ENCODE measurements at places on chromosomes 1 and 21.

DNA sequence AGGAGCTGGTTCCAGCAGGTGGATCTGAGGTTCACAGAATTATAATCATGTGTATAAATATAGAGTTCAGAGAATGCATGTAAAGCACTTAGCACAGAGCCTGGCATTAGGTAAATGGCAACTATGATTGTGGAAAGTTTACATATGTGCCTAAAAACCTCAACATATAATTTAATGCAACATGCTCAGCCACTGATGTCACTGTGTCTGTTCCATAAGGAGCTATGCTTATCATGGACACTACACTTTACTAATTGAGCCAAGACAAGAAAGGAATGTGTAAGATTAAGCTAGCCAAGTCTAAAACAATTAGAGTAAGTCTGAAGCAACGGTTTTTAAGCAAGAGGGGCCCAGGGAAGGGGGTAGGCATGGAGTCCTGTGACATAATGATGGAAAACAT is 61.5 kb downstream of the GNG12 start:
- DNase-seq = no peak

DNA sequence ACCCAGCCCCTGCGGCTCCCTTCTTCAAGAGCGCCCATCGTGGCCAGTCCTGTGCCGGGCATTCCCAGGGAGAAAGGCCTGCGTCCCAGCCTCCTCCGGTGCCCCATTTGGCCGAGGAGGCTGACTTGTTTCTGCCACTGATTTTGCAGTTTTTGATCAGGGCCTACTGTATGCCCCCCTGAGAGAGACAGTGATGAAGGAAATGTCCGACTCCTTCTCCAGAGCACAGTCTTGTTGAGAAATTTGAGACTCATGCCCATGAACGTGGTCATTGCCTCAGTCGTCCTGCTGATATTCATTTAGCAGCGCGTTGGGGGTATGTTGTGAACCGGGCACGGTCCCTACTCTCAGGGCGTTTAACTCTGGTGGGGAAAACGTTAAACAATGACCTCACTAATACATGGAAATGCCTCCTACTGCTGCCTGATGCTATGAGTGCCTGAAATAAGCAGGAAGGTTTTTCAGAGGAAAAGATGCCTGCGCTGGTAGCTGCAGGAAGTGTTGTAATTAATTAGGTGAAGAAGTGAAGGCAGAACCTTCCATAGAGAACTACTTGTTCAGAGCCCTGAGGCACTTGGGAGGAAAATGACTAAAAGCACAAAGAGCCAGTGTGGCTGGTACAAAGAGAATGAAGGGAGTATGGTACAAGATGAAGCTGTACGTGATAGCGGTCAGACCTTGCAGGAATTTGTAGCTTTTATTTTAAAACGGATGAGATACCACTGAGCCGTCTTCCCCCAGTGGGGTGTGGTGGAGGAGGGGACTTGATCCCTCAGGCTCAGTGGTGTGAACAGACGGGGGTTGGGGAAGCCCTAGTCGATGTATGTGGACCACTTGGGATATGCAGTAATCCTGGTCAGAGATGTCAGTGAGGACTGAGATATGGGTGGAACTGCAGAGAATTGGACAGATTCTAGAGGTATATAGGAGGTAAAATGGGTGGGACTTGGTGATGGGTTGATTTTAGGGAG is 730 bp downstream of the ZCCHC17 start:
- DNase-seq = no peak

DNA sequence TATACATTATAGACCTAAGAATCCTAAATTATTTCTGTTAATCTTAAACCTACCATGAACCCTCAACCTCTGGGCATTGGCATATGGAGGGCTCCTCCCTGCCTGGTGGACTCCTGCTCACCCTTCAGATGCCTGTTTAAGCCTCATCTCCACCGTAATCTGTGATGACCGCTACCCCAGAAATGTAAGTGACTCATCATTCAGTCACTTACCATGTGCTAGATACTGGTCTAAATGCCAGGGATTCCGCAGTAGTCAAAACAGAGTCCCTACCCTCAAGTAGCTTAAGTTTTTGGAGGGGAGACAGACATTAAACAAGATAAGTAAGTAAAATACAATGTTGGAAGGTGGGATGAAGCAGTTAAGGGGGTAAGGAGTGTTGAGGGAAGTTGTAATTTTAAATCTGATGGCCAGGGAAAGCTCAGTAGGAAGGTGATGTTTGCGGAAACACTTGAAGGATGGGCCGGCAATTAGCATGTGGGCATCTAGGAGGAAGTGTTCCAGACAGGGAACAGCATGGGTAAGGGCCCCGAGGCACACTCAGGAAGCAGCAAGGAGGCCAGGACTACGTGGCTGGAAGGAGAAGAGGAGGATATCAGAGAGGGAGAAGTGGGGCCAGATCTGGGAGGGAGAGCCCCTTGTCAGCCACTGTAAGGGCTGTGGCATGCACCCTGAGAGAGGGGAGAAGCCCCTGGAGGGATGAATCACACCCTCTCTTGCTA is 141.7 kb upstream of the HOOK1 start:
- no peak for DNase-seq

DNA sequence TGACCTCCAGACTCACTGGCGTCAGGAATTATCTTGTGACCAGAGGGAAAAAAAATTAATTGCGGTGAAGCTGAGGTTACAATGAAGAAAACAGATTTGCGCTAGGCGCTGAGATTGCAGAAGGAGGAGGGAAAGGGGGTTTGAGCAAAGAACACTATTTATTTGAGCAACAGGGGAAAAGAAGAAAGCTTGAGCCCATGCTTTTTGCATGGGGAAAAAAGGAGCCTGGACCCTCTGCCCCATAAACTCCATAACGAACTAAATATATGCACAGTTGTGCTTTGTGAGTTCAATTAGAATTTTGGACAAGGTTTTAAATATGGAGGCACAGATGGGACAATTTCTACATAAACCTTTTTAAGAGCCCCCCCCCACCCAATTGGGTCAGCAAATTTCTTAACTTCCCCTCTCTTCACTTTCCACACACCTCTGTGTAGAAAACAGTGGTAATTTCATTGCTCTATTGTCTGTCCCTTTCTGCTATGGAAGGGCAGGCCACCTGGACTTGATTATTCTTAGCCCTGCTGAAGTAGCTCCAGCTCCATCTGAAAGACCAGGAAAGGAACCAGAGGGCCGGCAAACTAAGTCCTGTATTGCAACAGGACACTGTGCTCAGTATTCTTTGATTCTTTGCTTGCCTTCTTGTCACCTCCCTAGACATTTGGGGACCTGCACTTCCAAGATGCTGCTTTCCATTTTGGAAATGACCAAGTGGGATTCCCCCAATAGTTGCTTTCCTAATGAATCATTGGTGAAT is 862 bp upstream of the ID3 start:
- DNase-seq = no peak

- DNase-seq = no peak
These were observed 25.8 kb downstream of the INTS7 start for GRCh38 chr1:212009561-212009960.

Data from activated T-helper 1 cell treated with Interleukin-2 at 50 U/mL for 16 hours (primary cell).